ENCODE measurements at places on chromosomes 2 and 18.
A peak's percentile ranks its signal among the peaks of the same experiment; 100 is the strongest.

GRCh38 chr2:75289771-75290170 lies 90.5 kb upstream of the TACR1 start:
- DNase-seq: no peak

DNA sequence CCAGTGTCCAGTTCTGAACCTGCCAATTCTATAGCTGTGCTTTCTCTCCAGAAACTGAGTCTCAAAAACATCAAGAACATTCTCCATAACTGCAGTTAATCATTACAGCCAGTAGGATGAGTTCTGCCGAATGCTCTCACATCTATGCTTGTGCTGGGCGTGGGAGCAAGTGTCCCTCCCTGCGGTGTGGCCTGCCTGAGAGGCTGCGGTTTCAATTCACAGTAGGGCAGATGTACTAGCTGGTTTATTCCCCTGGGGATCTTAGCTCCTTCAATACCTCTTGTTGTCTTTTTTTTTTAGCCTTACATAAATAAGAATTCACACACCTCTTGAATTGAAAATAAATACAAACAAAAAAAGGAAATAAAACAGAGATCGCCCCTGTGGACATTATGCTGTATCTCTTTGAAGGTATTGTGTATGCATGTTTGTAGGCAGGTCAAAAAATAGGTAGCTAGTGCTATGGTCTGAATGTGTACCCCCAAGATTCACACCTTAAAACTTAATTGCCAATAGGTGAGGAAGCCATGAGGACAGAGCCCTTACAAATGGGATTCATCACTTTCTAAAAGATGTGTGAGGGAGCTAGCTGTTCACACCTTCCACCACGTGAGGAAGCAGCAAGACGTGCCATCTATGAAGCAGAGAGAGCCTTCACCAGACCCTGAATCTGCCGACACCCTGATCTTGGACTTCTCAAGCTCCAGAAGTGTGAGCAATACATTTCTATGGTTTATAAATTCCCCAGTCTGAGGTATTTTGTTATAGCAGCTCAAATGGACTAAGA lies 74.3 kb downstream of the BCL2L11 start:
- peak; percentile 13 for DNase-seq

DNA sequence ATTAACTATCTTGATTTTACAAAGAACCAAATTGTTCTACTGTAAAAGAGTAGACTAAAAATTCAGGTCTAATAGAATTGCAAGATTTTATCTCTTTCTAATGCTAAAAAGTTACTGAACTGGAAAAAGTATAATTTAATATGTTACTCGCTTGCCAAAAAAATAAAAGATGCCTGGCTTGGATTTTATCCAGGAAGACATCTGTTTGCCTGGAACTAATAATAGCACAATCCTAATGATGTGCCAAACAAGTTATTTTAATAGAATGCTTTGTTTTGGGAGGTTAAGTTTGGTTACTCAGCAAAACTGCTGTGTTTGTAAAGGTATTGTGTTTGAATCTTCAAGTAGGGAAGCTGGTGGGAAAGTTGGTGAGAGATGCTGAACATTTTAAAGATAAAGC lies 19.4 kb upstream of the ZSWIM2 start:
- no peak for DNase-seq

- DNase-seq: no peak
Measured at GRCh38 chr18:52685316-52685715, 345.3 kb downstream of the DCC start.

DNA sequence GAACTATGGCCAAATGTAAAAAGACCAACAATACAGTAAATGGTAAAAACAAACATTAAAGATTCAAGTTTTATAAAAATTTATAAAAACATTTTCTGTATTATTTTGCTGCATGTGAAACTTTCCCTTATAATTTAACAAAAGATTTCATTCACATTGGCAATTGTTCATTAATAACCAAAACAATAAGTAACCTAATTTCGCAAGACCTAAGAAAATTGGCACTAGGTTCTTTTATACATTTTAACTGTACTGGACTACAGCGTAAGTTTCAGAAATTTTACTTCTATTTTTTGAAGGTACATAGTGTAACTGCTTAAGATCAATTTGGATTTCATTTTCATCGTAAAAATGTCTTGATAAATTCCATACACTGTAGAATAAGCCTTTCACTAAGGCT lies 77.2 kb downstream of the FANCL start:
- no peak for DNase-seq

- no peak for DNase-seq
Measured at GRCh38 chr2:173574324-173575112, 219.8 kb downstream of the CDCA7 start.

DNA sequence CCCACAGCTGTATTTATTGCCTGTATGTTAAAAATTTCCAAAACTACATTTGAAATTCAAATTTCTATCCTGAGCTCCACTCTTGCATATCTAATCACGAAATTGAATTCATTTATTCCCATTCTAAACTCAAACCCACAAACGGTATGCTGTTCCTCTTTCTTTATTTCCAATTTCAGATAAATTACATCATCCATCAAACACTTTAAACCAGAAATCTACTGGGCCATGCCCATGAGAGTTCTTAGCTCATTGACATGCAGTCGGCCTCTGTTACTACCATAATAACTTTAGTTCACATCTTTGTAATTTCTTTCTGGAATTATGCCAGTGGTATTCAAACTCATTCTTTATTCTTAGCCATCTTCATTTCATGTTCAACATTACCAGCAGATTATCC lies 100.3 kb downstream of the COL3A1 start:
- DNase-seq: no peak

DNA sequence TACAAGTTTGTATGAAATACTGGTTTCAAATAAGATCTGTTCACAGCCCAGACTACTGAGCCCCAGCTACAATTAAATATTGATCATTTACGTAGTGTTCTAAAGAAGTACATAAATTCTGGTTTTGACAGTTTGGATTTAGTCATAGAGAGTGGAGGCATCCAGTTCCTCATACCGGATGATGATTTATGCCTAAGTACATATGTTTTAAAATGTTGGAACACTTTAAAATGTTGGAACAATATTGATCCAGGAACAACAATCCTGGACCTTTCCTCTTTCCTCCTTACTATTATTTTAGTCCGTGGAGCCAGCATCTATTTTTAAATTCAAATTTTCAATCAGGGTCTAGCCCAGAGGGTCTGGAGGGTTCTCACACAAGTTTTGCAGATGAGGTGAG lies 22.8 kb upstream of the TTN start:
- no peak for DNase-seq

DNA sequence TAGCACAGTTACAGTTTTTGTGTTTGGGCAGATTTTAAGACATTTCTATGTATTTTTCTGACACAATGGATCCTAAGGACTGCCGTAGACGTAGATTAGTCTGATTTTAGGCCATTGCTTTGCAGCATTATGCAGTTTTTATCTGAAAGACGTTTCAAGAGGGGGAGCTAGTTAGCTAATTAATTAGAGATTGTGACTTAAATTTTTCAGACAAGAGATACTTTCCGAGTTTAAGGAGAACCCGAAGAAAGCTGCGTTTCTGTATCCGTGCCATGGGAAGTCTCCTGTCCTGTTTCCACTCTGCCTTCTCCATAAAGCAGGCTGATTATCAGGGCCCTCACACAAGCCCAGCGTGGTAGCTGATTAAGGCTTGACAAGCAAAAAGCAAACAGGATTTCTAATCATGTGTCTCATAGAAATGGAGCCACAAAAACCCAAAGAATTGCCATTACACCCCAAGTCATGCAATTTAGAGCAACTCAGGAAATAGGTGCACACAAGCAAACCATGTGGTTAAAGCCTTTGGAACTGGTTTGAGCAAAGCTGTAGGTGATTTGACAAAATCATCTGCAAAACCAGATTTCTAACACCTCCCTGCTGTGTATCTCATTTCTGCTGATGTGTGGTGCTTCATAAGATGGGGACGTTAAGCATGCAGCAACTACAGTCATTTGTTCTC lies 808.1 kb downstream of the RNF144A start:
- no peak for DNase-seq
